ENCODE measurements at places on chromosomes 3 and 15.

DNA sequence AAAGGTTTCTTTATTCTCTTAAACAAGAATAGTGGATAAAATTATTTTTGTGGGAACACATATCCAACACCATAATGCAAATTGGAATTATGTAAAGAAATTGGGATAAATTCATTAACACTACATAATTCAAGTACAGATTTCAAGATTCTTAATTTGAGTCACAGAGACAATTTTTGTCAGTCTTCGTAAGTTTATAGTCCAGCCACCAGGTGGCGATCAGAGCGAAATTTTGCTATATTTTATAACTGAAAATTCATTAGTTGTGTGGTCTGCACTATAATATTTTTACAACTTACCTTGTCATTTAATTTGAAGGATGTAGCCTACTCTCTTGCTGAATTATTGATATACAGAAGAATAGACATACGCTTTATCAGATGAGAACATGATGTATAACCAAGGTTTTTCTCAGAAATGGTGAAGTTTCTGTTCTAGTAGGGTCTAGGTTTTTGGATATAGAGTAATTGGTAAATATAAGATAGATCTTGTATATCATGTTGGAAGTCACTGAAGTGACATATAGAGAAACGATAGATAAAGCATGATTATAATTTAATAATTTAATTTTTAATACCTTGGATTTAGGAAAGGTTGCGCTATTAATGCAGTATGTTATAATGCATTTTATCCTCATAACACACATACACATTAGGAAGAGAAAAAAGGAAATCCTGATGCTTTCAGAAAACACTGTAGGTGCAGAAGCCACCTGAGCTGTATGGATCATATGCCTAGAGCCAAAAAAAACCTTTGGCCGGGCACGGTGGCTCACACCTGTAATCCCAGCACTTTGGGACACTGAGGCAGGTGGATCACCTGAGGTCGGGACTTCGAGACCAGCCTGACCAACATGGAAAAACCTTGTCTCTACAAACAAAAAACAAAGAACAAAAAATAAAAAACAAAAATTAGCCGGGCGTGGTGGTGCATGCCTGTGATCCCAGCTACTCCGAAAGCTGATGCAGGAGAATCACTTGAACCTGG lies 31.7 kb downstream of the PLSCR4 start:
- no peak for DNase-seq

DNA sequence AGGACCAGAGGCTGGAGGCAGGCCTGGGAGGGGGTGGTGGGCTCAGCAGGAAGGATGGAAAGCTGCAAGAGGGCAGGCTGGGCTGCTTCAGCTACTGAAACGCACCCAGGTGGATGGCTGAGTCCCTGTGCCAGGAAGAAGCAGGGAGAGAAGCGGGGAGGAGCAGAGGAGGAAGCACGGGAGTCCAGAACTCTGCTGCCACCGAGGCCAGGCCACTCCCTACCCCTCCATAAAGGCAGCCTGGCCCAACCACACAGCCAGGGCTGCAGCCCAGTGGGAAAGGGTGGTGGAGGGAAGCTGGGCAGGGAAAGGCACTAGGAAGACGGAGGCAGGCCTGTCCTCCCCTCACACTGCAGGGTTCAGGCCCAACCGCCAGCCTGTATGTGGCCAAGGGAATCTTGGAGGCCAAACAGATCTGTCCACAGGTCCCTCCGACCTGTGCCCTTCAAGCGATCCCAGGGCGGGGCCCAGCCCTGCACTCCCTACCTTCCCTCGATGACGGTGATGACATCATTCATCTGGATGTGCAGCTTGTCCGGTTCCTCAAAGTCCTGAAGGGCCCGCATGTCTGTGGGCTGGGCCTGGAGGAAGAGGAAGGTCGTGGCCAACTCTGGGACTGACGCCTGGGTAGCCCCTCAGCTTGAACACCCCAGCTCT lies 30.5 kb downstream of the TNK2 start:
- DNase-seq, result no peak

DNA sequence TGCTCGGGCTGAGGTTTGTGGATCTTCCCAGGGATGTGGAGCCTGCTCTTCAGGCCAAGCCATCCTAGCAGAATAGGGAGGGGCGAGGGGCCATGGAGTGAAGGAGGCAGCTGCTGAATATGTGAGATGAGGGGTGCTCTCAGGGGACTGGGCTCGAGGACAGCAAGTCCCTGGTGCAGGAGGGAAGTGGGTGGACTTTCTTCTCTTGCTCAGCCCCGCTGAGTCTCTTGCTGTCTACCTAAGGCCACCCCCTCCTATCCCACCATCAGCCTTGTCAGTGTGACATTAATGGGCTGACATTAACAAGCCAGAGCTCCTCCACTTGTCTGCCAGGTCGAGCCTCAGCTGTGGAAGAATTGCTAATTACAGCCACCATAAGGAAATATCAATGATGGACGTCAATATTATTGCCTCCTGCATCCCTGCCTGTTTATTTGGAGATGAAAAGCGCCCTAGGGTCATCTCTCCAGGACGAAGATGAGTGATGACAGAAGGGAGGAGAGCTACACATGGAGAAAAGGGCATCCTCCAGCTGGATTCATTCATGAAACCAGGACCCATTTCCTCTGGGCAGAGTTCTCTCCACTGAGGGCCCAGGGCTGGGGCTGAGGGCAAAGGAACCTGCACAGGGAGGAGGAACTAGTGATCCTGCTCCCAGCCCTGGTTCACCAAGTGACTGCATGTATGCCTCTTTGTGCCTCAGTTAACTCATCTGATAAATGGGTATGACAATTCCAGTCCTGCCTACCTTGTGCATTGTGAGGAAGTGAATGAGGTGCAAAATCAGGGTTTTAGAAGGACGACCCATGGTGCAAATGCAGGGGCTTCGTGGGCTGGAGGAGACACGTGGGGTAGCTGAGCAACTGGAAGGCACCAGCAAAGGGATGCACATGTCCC lies 34.9 kb upstream of the LINGO1 start:
- no peak for DNase-seq

DNA sequence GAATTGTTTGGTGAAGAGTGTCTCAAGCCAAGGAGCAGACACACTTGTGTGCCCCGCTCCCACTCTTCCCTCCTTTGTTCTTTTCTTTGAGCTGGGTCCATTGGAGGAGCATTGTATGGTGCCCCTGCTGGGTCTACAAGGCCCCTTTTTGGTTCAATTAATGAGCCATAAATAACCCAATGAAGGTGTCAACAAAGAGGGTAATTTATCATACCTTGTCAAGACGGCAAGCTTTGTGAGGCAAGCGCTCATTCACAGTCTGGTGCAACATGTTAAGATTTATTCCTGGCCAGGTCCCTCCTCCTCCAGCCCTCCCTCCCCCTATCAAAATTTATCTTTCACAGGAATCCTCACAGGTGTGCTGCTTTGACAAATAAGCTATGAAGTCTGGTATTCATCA lies 300.1 kb downstream of the RORA start:
- no peak for DNase-seq

GRCh38 chr3:40404591-40405198 lies 17.7 kb downstream of the ENTPD3 start:
- no peak for DNase-seq

DNA sequence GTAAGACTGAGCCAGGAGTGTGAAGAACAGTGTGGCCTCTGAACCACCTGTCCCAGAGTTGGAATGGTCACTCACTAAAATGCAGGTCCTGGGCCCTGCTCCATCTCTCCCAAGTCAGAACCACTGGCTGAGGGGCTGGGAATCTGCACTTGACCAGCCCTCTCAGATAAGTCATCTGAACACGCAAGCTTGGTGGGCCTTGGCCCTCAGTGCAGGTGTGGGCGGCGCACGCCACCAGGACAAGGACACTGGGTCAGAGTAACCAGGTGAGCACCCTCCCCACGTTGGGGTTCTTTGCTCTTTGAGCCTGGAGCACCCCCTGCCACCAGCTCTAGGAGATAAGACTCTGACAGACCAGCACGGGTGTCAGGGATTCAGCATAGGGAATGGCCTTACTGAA lies 42.7 kb downstream of the KIF9 start:
- no peak for DNase-seq

- DNase-seq, result no peak
Observed at GRCh38 chr3:16665282-16665741, 60.1 kb upstream of the DAZL start.

- no peak for DNase-seq
Observed at GRCh38 chr15:42118650-42119445, 24.5 kb upstream of the PLA2G4D start.

DNA sequence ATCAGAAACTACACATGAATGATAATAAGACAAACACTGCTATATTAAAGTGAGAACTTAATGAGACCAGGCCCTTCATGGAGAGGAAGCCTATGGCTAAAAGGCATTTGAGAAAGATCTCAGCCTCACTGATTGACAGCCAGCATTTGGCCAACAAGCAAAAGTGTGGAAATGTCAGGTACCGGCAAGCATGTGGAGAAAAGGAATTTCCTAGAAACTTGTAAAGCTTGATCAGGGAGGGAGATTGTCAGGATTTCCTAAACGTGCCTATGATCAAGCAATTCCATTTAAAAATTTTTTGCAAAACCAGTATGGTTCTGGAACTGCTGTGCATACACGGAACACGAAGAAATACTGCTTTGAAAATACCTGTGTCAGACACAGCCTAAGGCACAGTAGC lies 220.3 kb upstream of the ATP10A start:
- DNase-seq, result no peak

- peak; percentile 28 for DNase-seq
Observed at GRCh38 chr3:67389176-67389575, 265.2 kb downstream of the SUCLG2 start.

DNA sequence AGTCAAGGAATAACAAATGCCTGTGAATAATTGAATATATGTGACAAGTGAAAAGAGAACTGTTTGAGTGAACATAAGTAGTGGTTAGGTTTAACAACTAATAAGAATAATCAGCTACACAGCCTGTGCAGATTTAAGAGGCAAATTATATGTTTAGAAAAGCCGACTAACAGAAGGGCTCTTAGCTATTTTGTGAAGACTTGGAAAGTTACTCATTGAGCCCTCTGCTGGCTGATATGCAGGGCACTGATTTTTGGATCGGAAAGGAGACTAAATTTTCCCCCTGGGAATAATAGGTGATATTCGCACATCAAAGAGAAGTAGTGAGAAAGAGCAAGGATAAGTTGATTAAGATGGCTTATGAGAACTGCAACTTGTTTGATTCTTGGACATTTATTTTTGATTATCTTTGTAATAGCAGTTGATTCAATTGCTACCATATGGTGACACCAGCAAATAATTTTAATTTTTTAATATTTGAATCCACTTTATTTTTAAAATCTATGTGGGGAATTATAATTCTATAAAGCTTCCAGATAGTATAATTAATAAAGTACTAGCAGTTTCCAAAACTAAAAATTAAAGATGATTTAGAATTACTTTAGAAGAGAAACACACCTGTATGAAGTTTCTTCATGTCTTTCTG lies 156.2 kb downstream of the NLGN1 start:
- no peak for DNase-seq

- DNase-seq, result no peak
Observed at GRCh38 chr3:128919988-128920387, 40.6 kb downstream of the ACAD9 start.

DNA sequence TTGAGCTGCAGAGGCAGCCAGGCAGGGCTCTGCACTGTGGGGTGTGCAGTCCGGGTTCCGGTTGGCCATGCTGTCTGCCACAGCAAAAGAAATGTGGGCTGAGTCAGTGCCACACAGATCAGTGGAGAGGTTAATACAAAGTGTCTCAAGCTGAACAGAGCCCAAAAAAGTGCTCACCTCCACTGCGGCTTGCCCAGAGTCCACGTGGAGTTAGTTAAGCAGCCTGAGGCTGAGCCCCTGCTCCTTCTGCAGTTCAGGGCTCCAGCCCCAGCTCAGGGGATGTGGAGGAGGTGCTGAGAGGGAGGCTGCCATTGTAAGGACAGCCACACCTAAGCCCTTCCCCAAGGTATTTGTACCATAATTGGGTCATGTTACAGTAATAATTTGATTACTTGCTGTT lies 85.3 kb downstream of the LRRK1 start:
- DNase-seq, result no peak

- no peak for DNase-seq
Observed at GRCh38 chr3:87047852-87048251, 56.9 kb upstream of the VGLL3 start.

DNA sequence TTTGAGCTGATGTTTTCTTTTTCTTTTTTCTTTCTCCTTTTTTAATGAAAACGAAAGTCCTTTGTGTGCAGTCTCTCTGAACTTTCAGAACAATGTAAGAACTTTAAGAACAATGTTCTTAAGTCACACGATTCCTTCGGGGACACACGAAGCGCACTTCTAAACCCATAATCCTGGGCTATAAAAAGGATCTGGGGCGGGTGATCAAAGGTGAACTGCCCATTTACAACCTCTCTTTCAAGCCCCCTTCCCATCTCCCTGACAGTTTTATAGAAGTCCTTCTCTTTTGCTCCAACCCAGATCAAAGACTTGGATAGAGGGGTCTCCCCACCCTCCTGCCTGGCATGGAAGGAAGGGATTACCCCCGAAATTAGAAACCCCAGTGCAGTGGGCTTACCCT lies 126.8 kb downstream of the BDH1 start:
- DNase-seq, result no peak

GRCh38 chr3:25044762-25045710 lies 383.0 kb upstream of the RARB start:
- no peak for DNase-seq

GRCh38 chr15:86268558-86268957 lies 188.9 kb downstream of the AGBL1 start:
- no peak for DNase-seq

- no peak for DNase-seq
Observed at GRCh38 chr15:100245487-100245820, 96.3 kb downstream of the ADAMTS17 start.

DNA sequence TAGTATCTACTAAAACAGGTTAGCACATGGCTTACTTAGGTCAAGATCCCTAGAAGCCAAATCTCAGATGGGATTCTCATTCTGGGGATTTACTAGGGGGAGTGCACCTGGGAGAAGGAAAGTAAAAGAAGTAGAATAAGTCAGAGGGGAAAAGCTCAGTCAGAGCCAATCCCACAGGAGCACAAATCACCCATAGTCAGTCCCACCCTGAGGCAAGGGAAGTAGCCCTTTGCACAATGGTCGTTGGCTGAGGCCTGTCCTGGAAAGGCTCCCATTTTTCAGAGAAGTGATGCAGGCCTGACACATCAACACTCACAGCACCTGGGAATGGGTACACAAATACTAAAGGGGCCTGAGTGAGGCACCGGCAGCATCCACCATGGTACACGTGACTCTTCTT lies 39.8 kb downstream of the SST start:
- DNase-seq, result no peak

GRCh38 chr3:186570941-186571643 lies 572 bp downstream of the DNAJB11 start:
- DNase-seq, result no peak
